BE2C (cell line): ENCODE measurements at places on chromosomes 2 and 18.

- no peak for DNase-seq
Measured at GRCh38 chr2:217095511-217096205, 235.8 kb upstream of the TNP1 start.

GRCh38 chr2:172252154-172252553, 149.5 kb upstream of the DLX2 start:
- DNase-seq: no peak

DNA sequence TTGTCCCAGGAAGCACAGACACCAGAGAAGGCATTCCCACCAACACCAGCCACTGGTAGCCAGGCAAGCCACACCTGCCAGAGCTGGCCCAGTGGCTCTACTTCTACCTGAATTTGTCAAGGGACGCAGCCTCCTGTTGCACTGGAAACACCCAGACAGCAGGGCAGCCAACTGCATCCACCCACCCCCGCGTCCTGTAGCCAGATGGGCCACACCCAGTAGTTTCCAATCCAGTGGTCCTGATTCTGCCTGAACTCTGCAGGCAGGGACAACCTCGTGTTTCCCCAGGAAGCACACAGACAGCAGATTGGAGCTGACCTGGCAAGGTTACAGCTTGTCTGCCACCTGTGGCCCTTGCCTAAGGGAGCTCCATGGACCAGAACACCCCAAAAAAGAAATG, 18.2 kb downstream of the PFN4 start:
- no peak for DNase-seq

- no peak for DNase-seq
Measured at GRCh38 chr2:146642066-146642465, 1202.8 kb upstream of the ACVR2A start.

DNA sequence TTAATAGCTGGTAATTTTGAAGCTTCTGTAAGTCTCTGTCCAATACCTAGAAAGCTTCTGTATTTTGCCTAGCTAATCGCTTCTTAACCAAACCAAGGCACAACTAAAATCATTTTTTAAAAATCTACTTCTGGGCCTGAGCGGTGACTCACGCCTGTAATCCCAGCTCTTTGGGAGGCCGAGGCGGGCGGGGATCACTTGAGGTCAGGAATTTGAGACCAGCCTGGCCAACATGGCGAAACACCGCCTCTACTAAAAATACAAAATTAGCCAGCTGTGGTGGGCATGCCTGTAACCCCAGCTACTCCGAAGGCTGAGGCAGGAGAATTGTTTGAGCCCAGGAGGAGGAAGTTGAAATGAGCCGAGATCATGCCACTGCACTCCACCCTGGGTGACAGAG, 148.6 kb upstream of the FIGN start:
- DNase-seq: no peak

DNA sequence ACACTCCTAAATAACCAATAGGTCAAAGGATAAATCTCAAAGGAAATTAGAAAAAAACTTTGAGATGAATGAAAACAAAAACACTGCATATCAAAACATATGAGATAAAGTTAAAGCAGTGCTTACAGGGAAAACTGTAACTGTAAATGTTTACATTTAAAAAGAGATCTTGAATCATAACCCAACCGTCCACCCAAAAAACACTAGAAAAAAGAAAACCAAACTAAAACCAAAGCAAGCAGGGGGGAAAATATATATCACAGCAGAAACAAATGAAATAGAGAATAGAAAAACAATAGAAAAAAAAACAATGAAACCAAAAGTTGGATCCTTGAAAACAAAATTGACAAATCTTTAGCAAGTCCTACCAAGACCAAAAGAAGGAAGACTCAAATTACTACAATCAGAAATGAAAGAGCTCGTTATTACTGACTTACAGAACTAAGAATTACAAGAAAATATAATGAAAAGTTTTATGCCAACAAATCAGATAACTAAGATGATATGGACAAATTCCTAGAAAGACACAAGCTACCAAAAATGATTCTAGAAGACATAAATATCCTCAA, 65.6 kb downstream of the TLK1 start:
- no peak for DNase-seq

- no peak for DNase-seq
Measured at GRCh38 chr2:222827417-222827816, 33.4 kb upstream of the ACSL3 start.

DNA sequence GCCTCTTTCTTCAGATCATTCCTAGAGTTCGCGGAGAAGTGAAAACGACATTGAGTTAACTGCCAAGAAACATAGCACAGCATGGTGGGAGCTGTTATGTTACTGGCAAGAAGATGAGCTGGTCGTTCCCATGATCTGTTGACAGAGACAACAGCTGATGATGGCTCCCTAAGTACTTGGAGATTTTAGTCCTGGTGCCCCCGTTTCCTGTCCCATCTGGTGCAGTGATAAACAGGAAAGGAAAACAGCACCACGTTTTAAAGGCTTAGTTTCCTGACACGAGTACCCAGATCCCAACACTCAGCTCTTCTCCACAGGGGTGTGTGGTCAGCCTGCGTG, 56.4 kb upstream of the KCNG2 start:
- no peak for DNase-seq

GRCh38 chr2:65654496-65654895, 222.1 kb upstream of the SPRED2 start:
- no peak for DNase-seq

GRCh38 chr2:120594856-120595685, 140.6 kb upstream of the GLI2 start:
- no peak for DNase-seq

- no peak for DNase-seq
Measured at GRCh38 chr2:45928946-45929345, 277.5 kb downstream of the PRKCE start.

- DNase-seq: no peak
Measured at GRCh38 chr2:5412001-5412400, 280.2 kb upstream of the SOX11 start.

GRCh38 chr2:25305775-25306174, 36.0 kb downstream of the DNMT3A start:
- peak; percentile 51 for DNase-seq

GRCh38 chr2:59885541-59885940, 667.9 kb downstream of the BCL11A start:
- no peak for DNase-seq

GRCh38 chr2:20150110-20150706, 74.7 kb downstream of the SDC1 start:
- no peak for DNase-seq

GRCh38 chr18:51128533-51128932, 68.9 kb downstream of the MEX3C start:
- DNase-seq: no peak

- no peak for DNase-seq
Measured at GRCh38 chr2:111669928-111670695, 213.9 kb downstream of the ANAPC1 start.

DNA sequence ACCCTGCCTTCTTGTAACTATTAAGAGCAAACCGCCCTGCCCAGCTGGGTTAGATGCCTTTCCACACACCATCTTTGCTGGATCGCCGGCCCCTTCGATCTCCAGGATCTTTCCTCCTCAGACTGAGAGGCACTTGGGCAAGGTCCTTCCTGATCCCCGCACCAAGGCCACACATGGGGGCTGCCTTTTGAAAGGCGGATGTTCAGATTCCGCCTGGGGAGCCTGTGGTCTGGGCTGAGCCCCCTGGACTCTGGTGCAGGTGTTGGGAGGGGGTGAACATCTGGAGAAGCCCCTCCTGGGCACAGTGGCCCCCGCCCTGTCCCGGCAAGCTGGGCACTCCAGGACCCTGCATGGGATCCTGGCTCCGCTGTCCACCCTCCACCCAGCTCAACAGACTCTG, 135.4 kb upstream of the HDAC4 start:
- no peak for DNase-seq

- no peak for DNase-seq
Measured at GRCh38 chr2:40096360-40096759, 317.3 kb upstream of the THUMPD2 start.

- DNase-seq: no peak
Measured at GRCh38 chr2:66186537-66186936, 248.4 kb upstream of the MEIS1 start.

GRCh38 chr2:162518894-162519293, 175.0 kb downstream of the GCA start:
- DNase-seq: no peak

- no peak for DNase-seq
Measured at GRCh38 chr2:82234283-82234874, 1929.8 kb upstream of the LRRTM1 start.

GRCh38 chr2:23606968-23607367, 222.0 kb downstream of the KLHL29 start:
- DNase-seq: no peak

DNA sequence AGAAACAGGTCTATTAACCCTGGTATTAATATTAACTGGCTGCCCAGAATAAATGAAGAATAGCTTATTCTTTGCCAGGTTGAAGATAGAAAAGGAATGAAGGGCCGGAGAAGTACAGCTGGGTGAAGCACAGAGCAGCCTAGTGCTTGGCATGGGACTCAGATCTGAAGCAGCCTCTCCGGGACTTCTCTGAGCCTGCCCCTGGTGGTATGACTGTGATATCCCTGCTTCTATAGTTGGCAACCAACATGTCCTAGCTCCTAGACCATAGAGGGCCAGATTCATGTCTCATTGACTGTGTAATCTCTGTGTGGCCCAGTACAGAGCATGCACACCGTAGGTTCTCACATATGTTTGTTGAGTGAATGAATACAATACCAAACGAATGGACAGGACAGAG, 107.8 kb downstream of the MSH2 start:
- no peak for DNase-seq

- no peak for DNase-seq
Measured at GRCh38 chr2:136006658-136007057, 21.2 kb upstream of the DARS1 start.
